ENCODE measurements at places on chromosomes 7 and 10. TPM values are rescaled to one million over a fixed set of nuclear protein-coding genes. Genes with fewer than 3 reads are reported as not detected.
A peak's percentile ranks its signal among the peaks of the same experiment; 100 is the strongest.

Gene DDX56
- 105 TPM for total RNA-seq

Gene FXYD4
- total RNA-seq = not detected

Gene CPN1
- total RNA-seq = 8.1 TPM

- no peak for DNase-seq
- no peak overlapping the region for H3K4me3 ChIP-seq
- H3K27ac ChIP-seq = no peak overlapping the region
- peaks cover 38% of the 10 kb centered on the region for H3K36me3 ChIP-seq
- no peaks in the 10 kb centered on the region for H3K4me1 ChIP-seq
These were observed 102.3 kb upstream of the PPIF start for GRCh38 chr10:79244841-79245504.

DNA sequence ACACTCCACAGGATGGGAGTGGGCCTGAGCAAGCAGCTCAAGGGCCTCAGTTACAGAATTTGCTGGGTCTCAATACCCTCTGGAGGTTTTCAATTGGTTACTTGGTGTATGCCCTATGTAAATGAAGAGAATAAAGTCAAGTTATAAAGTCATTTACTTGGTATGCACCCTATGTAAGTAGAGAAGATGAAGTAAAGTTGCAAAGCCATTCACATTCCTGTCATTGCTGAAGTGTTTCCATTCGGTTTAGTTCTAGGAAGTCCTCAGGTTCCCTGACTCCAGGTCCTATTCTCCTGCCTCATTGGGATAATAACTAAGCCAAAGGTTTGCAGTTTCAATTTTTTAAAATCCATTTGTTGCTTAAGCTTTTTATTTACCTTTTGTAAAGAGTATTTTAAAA lies 272.6 kb upstream of the NPSR1 start:
- H3K27ac ChIP-seq = no peak overlapping the region
- no peaks in the 10 kb centered on the region for H3K4me1 ChIP-seq
- no peak overlapping the region for H3K4me3 ChIP-seq
- DNase-seq = no peak

DNA sequence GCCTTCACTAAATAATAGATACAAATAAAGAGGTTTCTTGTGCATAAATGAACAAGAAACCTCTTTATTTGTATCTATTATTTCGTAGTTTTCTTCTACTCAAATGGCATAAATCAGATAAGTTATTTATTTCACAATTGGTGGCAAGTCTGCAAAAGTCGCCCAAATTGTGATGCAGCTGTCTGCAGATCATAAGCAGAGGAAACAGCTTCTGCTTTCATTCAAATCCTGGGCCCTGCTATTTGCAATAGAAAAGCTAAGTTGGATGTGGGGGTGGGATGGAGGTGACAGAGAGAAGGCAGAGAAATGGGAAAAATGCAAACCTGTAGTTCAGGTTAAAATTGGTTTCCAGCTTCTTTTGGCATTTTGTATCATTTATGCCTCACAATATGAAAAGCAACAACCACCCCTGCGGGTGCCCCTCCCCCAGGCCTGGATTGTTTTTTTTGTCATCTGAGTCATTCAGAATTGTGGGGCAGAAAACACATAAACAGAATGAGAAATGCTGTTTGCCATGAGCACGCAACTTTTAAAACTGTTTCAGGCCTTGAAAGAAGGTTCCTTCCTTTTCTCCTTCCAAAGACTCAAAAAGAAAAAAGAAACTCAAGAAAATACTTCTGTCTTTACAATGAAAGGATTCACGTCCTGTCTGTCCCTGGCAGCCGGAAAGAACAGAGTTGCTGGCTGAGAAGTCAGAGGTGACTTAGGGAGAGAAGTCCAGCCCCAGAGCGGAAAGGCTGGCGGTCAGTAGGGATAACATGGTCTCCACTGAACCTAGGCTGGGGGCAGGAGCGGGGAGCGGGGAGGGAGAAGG lies 132.9 kb downstream of the BAMBI start:
- peaks cover 48% of the 10 kb centered on the region for H3K4me1 ChIP-seq
- H3K27ac ChIP-seq = no peak overlapping the region
- no peak for DNase-seq
- no peaks in the 10 kb centered on the region for H3K27me3 ChIP-seq

GRCh38 chr10:61621605-61622051 lies 41.1 kb upstream of the CABCOCO1 start:
- no peaks in the 10 kb centered on the region for H3K36me3 ChIP-seq
- DNase-seq = peak; percentile 57
- H3K27me3 ChIP-seq = no peaks in the 10 kb centered on the region
- no peaks in the 10 kb centered on the region for H3K4me1 ChIP-seq

DNA sequence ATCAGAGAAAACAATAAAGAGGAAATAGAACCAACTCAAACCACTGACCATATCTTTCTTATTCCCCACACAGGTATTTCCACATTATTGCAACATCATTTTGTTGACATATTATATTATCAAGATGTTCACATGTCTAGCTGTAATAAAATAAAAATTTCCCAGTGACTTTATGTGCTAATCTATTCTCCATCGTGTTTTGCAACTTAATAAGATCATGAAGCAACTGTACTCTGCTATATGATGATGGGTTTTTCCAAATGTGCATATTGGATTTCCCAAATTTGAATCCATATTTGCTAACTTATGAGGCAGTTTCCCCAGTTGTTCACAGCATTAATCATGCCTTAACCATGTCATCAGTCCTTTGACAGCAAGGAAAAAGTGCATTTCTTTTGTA lies 127.8 kb downstream of the ITGB8 start:
- no peaks in the 10 kb centered on the region for H3K36me3 ChIP-seq
- H3K27ac ChIP-seq = no peak overlapping the region
- no peak for DNase-seq
- no peaks in the 10 kb centered on the region for H3K4me1 ChIP-seq
- no peaks in the 10 kb centered on the region for H3K27me3 ChIP-seq
- H3K4me3 ChIP-seq = no peak overlapping the region

GRCh38 chr7:33300131-33300530 lies 170.8 kb downstream of the BBS9 start:
- H3K4me3 ChIP-seq = no peak overlapping the region
- no peak overlapping the region for H3K27ac ChIP-seq
- no peaks in the 10 kb centered on the region for H3K27me3 ChIP-seq
- H3K4me1 ChIP-seq = no peaks in the 10 kb centered on the region

DNA sequence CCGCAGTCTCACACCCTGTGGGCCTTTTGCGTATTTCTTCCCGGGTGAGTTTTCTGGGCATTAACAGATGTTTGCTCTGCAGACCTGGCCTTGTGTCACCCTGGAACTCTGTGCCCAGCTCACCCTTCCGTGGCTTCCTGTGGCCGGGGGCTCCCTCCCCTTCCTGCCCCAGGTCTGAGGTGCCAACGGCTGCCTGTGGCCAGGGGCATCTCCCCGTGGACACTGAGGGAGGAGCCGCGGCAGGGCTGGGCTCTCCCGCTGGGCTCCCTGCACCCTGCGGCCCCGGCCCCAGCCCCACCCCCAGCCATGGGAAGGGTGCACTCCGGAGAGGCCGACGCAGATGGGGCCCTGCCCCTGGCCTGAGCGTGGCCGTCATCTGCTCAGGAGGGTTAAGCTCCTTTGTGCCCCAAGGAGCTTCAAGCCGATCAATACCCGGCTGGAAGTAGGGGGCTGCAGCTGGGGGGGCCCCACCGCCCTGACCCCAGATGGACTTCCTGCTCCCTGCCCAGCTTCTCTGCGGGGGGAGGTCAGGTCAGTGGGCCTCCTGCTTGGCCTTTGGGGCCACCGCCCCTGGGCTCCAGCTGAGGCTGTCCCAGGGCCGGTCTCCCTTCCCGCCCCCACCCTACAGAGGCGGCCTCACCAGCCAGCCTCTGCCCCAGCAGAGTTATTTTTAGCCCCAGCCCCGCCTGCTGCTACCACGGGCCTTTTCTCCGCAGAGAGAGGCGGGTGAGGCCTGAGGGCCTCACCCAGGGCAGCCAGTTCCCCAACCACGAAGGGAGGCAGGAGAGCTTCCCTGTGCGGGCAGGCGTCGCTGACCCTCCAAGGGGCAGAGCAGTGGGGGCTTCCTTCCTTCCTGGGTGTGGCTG lies 24.2 kb downstream of the PWWP2B start:
- H3K27me3 ChIP-seq = peaks cover 2% of the 10 kb centered on the region
- peak overlapping the region; percentile 70 for H3K4me3 ChIP-seq
- H3K27ac ChIP-seq = no peak overlapping the region
- no peaks in the 10 kb centered on the region for H3K36me3 ChIP-seq
- H3K4me1 ChIP-seq = peaks cover 40% of the 10 kb centered on the region
- peak; percentile 33 for DNase-seq

DNA sequence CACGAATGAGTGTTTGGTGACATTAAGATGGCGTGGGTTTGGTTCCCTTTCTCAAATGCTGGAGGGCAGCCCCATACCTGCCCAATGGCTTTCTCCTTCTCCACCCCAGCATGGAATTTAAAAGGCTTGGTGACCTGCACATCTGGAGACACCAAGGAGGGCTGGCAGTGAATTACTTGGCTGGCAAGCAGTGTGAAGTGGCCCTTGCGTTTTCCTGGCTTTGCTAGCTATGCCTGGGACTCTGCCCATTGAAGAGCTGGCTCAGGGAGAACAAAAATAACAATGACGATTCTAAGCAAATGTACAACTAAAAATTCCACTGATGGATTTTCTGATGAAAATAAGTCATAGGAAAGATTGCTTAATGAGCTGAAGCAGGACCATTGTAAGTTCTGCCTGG lies 203.7 kb downstream of the CYP26A1 start:
- H3K27me3 ChIP-seq = no peaks in the 10 kb centered on the region
- no peak overlapping the region for H3K27ac ChIP-seq
- no peak overlapping the region for H3K4me3 ChIP-seq
- no peaks in the 10 kb centered on the region for H3K36me3 ChIP-seq

DNA sequence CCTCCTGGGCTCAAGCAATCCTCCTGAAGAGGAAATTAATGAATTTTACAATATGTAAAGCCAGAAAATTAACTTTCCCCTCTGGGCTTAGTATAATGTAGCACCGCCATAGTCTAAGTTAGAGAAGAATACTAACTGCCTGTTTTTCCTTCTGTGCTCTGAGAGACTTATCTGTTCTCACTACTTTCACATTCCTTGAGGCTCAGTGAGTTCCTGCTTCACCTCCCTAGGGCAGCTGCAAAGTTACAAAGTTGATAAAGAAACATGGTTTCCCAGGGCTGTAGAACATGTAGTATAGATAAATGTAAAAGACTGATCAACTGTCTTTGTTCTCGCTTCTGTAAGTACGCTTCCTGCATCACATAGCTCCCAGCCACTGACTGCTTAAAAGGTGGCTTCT lies 16.0 kb upstream of the OLAH start:
- H3K27me3 ChIP-seq = no peaks in the 10 kb centered on the region
- H3K27ac ChIP-seq = no peak overlapping the region
- H3K4me1 ChIP-seq = no peaks in the 10 kb centered on the region
- no peak for DNase-seq

GRCh38 chr10:91002656-91003055 lies 81.8 kb upstream of the ANKRD1 start:
- DNase-seq = no peak
- H3K36me3 ChIP-seq = no peaks in the 10 kb centered on the region
- no peak overlapping the region for H3K27ac ChIP-seq

All from HepG2 (cell line).